AG04449 (cell line): ENCODE measurements at places on chromosomes 4 and X.

- no peak for DNase-seq
Observed at GRCh38 chrX:154652311-154653047, 900 bp downstream of the CTAG2 start.

DNA sequence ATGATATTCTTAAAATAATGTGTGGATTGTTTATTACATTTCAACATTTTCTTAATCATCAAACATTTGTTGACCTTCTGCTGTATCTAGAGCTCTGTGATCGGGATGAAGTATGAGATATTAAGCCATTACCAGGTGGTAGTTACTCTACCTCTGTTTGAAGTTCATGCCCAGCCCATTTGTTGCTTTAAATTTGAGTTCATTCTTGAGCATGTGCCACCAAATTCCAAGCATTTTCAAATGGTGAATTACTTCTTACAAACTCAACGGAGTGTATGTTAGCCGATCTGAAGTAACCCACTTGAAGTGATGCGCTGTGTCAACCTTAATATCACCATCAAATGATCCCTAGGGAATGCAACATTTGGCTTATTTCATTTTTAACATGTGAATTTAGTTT lies 7.3 kb upstream of the DTHD1 start:
- no peak for DNase-seq

GRCh38 chr4:18813055-18813454 lies 791.5 kb upstream of the LCORL start:
- no peak for DNase-seq

DNA sequence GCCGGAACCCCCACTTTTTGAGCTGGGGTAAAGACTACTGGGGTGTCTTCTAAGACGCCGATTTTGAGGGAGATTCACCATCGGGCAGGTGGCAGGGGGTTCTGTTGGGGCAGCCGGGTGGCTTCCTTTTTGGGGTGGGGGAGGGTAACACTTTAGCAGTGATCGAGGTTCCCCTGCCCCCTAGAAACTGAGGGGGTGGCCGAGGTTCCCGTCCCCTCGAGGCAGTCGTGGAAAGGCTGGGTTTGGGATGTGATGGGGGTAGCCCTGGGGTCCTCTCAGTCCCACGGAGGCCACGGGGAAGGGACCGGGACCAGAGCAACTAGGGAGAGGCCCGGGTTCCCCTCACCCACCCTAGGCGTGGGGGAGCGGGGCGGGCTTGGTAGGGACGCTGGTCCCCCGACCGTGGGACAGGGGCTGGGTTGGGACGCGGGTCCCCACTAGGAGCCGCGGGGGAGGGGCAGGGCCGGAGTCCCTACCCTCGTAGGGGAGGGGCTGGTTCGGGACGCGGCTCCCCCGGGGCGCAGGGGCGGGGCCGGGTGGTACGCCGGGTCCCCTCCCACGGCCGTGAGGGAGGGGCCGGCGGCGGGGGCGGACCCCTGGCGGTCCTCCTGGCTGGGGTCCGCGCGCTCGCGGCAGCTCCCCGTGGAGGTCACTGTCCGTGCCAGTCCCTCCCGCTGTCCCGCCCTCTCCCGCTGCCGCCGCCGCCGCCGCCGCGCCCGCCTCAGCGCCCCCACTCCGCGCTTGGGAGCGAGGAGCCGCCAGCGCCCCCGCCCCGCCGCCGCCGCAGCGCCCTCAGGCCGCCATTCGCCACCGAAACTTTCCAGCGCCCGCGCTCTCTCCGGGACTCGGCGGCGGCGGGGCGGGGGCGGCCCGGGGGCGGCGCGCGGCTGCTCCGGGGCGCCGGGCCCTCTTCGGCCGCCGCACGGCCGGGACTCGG lies at the start of gene TBL1X:
TSS of gene TBL1X (plus strand) at position 624 of the 937 bp plus-strand sequence. CDS start 188,529 bp downstream, outside the sequence.
- no peak for DNase-seq

DNA sequence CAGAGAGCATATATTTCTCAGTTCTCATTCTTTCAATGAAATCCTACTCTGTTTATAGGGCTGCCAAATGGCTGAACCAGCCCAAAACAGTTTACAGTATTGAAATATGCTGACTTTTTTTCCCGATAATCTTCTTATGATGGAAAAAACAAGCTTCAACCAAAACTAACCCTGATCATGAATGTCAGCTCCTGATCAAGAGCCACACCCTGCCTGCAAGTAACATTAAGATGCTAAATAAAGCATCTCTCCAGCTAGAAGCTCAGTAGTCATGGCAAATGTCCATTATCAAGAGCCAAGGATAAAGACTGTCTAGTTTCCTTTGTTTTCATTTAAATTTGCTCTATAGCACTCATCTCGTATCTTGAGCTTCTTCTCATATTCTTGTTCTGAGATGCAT lies 136.0 kb downstream of the ADAMTS3 start:
- DNase-seq: no peak

GRCh38 chrX:30215357-30215843 lies at the start of gene MAGEB2:
TSS of gene MAGEB2 (plus strand) at chrX:30215563. CDS start at chrX:30218581, 3,018 bp downstream.
- DNase-seq: no peak

DNA sequence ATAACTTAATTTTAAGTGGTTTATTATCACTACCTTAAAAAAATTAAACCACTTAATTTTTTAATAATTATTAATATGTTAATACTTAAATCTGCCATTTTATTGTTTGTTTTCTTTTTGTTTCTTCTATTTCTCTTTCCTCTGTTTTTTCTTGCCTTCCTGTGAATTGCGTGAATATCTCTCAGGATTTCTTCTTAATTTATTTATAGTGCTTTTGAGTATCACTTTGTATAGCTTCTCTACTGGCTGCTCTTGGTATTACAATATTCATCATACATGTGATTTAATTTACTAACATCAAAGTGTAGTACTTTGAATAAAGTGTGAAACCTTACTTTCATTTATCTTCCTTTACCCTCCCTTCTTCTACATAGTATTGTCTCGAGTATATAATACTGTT lies 349.5 kb upstream of the CPXCR1 start:
- DNase-seq: no peak

GRCh38 chrX:78375894-78376293 lies 48.5 kb upstream of the CYSLTR1 start:
- no peak for DNase-seq

- no peak for DNase-seq
Observed at GRCh38 chr4:99234331-99235010, 15.4 kb upstream of the ADH6 start.

- no peak for DNase-seq
Observed at GRCh38 chr4:151691639-151692442, 69.0 kb downstream of the GATB start.

DNA sequence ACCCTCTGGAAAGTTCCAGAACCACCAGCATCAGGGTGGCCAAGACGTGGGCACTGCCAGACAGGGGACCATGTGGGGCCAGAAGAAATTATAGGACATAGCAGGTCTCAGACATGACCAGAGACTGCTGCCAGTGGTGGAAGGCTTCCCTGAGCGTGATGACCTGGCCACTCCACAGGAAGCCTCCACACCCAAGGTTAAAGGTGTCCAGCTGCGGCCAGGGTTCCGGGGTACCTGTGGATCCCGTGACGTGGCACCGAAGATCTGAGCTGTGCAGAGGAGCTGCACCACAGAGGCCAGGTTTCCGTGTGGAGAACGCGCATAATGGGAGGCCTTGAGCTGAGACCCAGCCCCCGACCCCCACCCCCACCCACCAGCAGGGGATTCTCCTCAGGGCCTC lies 16.4 kb upstream of the CTBP1 start:
- no peak for DNase-seq

- no peak for DNase-seq
Observed at GRCh38 chr4:187218705-187219245, 495.1 kb upstream of the FAT1 start.

- no peak for DNase-seq
Observed at GRCh38 chr4:82421796-82422560, 8.3 kb downstream of the HNRNPDL start.

GRCh38 chrX:100645106-100645505 lies 1.1 kb downstream of the SRPX2 start:
- DNase-seq: no peak

GRCh38 chr4:128358231-128358912 lies 70.8 kb upstream of the PGRMC2 start:
- peak; percentile 74 for DNase-seq

GRCh38 chrX:150610446-150610845 lies 42.0 kb downstream of the MTM1 start:
- no peak for DNase-seq

- DNase-seq: no peak
Observed at GRCh38 chrX:8738588-8739189, 6.8 kb upstream of the ANOS1 start.

DNA sequence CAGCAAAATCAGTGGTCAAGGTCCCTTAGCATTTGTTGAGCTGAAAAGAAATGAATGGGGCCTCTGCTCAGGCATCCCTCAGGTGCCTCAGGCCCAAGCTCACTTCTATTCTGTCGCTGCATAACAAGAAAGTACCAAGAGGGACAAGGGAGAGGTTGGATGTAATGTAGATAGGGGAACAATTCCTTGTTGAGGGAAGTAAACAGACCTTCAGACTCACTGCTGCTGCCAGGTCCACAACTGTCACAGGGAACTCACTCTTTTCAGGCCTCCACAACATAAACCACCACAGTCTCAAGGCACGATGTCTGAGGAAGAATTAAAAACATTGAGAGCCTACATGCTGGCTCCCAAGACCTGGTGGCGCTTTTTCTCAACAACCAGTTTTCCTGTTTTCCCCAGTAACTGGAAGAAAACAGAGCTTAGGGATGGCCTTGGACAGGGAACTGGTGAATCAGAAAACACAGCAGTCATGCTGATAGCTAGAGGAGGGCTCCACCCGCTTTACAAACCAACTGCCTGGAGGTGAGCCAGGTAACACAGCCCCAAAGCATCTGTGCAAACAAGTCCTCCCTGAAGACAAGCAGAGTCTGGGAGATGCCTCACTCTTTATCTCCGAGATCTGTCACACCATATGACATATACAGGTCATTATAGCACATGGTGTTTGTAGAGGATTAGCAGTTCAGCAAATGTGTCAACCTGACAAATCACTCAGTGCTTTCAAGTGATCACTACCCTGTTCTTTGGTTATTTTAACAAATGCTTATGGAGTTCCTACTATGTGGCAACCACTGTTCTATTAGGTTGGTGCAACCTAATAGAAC lies 14.3 kb upstream of the AWAT1 start:
- no peak for DNase-seq

- DNase-seq: no peak
Observed at GRCh38 chr4:39889226-39889625, 88.5 kb downstream of the PDS5A start.

- DNase-seq: no peak
Observed at GRCh38 chrX:110363244-110363643, 4.6 kb downstream of the RTL9 start.

DNA sequence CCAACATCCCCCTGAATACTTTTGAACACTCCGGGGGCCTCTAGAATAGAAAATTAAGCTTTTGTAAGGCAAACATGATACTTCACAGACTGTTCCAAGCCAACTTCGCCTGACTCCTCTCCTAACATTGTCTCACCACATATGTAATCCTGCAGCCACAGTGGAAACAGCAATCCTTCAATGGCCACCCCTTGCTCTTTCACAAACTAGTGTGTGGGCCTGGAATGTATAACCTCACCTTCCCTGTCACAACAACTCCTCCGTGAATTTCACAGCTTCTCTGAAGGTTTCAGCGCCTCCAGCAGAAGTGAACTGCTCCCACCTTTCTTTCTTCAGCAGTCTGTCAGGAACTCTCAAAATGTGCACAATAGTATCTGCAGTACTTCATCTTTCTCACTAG lies 185.1 kb downstream of the ADGRL3 start:
- DNase-seq: no peak

DNA sequence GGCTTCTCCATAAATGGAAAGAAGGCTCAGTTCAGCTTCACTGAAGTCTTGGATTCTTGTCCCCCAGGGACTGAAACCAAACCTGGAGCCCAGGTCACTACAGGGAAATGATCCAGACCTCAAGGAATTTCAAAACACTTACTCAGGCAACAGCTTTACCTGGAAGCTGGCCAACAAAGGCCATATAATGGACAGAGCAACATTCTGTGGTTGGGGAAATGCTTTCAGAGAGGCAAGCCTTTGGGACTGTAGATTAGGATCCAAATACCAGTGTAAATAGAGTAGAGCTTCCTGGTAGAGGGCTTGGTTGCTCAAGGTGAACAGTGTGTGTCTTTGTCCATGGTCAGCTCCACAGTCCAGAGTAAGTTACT lies 57.0 kb upstream of the PROM1 start:
- DNase-seq: peak; percentile 91
